ENCODE measurements at places on chromosomes 7 and 10.
A peak's percentile ranks its signal among the peaks of the same experiment; 100 is the strongest.

DNA sequence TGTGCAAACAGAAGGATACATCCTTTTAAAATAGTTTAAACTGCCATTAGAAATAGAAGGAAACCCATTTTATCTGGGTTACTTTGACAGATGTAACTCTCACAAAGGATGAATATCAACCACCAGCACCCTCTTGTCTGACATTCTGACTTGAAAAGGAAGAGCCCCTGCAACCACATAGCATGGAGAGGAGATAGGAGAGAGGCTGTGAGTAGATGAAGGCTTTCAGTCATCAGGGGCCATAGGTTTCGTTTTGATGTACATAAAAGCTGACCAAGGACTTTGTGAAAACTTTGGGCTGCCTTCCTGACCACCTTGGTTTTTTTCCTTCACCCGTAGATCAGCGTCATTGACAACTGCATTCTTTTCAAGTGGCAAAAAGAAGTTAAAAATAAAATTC is 211.6 kb upstream of the PRPS1L1 start:
- DNase-seq: no peak

DNA sequence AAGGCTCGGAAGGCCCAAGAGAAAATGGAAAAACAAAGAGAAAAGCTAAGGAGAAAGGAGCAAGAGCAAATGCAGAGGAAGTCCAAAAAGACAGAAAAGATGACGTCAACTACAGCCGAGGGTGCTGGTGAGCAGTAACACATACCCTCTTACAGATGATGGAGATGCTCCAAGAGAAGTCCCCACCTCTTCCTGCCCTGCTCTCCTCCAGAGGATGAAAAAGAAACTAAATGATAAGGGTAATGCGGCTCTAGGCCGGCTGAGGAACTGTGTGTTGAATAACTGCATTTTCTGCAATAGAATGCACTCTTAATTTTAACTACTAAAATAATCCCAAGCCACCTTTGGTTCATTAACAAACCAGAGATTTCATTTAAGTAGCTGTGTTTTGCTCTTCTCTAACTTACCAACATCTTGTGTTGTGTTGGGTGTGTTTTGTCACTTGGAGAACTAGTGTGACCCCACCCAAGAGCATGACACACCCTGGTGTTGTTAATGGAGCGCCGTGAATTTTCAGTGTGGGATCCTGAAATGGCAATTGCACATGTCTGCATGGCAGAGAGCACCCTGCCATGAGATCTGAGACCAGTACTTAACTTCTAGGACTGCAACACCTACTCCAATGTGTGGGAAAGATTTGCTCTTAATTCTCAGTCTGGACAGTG is 34.0 kb downstream of the PON1 start:
- no peak for DNase-seq

DNA sequence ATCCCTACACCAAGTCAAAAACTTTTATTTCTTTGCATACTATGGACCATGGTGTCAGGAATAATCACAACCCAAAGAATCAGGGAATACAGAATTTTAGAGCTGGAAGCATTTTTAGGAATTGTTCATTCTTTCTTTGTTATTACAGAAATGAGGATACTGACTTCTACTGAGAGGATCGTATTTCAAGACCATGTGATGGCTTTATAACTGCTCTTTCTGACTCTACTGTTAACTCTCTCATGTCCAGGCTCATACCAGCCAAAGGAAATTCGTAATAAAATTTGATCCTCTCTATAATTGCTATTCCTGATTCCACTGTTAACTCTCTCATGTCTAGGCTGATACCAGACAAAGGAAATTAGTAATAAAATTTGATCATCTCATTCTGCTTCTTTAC is 1050.9 kb upstream of the C7orf33 start:
- DNase-seq: no peak

GRCh38 chr10:30527623-30528428 is 93.8 kb downstream of the MAP3K8 start:
- no peak for DNase-seq

GRCh38 chr10:71622154-71622526 is 97.4 kb downstream of the C10orf105 start:
- no peak for DNase-seq

DNA sequence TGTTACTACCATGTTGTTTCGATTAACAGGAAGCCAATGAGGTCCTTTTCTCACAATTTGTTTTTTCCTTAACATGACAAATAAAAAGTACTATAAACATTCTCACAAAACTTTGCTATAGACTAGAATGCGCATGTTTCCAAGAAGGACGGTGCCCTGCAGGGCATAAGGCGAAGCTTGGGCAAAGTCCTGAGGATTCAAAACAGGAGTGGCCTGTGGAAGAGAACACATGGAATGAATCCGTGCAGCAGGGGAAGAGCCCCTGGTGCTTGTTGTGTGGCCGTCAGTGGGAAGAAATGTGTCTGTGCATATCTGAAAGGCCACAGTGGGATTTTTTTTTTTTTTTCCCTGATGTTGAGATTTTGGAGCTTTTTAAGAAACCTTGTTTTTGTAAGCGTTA is 67.6 kb downstream of the ITGA8 start:
- no peak for DNase-seq

- DNase-seq: no peak
Observed at GRCh38 chr10:22481687-22482539, 136.6 kb downstream of the SPAG6 start.

DNA sequence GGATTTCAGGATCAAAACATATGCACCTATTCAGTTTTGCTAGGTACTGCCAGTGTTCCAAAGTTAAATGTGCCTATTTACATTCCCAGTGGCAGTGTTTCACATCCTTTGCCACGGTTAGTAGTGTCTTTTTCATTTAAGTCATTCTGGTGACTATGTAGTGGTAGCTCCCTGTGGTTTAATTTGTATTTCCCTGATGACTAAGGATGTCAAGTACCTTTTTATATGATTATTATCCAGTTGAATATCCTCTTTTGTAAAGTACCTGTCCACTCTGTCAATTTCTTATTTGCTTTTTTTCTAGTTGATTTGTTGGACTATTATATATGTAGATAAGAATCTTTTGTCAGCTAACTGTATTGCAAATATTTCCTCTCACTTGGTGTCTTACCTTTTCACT is 45.1 kb downstream of the TMEM60 start:
- DNase-seq: no peak

DNA sequence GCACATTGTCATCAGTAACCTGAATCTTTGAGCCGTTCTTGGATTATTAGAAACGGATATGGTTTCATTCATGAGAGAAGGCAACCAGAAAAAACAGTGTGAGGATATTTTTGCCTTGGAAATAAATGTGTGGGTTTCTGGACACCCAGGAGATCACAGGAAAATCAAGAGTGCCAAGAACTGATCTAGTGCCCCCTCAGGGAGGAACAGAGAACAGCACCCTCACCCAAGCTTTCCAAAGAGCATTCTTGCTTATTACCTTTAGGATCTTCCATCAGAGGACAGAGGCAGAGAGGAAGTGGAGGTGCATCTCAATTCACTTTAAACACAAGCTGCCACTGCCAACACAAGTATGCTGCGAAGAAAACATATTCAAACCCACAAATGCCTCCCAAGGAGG is 851.5 kb upstream of the COBL start:
- no peak for DNase-seq

- DNase-seq: no peak
Observed at GRCh38 chr7:27170426-27171324, 3.4 kb downstream of the HOXA10 start.

GRCh38 chr7:32453341-32454011 is 36.7 kb downstream of the LSM5 start:
- no peak for DNase-seq

DNA sequence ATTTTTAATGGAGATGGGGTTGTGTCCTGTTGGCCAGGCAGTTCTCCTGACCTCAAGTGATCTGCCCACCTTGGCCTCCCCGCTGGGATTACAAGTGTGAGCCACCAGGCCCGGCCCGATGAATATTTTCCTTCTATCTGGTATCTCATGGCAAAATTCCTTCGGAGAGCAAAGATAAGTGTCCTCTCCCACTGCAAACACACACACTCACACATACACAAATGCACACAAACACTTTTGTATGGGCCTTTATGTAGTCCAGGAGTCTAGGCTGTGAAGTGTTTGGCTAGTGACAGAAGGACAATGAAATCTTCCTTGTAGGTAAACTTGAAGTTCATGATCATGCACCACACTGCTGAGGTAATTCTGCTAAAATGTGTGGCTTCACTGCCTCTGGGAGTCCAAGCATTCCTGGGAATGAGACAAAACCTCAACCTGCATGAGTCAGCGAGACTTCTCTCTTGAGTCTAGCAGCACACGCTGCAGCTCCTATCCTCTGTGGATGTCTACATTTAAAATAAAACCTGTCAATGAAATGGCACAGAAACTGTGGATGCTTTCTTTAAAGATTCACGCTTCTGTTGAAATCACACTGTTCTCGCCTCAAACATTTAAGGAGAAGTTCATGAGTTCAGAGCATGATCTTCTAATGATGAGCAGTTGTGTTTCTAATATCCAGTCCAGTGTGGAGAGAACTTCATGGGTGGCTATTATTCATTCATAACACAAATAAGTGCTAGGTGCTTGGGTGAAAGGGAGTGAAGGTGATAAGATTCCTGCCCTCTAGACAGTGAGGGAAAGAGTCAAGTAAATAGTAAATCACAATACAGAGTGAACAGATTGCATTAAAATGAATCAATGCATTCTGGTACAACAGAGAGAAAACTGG is 96.5 kb downstream of the NRP1 start:
- no peak for DNase-seq

GRCh38 chr10:59575269-59575668 is 134.4 kb downstream of the SLC16A9 start:
- no peak for DNase-seq

- no peak for DNase-seq
Observed at GRCh38 chr10:110524179-110524858, 26.6 kb downstream of the DUSP5 start.

DNA sequence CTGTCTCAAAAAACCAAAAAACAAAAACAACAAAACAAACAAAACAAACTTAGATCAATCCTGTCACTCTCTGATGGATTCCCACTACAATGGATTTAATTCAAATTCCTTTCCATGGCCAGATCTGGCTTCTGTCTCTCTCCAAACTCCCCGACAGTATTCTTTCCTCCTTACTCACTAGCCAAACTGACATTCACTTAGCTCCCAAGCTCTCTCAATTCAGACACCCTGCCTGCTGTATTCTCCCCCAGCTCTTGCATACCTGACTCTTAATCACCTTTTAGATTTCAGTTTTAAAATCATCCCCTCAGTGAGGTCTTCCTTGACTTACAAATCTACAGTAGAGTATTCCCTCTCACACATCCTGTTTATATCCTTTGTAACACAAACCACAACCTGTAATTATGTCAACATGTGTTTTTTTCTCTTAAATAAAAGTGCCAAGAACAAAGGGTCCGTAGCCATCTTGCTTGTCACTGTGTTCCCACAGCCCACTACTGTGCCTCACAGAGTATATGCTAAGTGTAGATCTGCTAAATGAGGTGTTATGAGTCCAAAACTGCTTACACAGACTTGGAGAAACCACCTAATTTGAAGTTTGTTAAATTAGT is 14.4 kb downstream of the HERPUD2 start:
- DNase-seq: no peak

DNA sequence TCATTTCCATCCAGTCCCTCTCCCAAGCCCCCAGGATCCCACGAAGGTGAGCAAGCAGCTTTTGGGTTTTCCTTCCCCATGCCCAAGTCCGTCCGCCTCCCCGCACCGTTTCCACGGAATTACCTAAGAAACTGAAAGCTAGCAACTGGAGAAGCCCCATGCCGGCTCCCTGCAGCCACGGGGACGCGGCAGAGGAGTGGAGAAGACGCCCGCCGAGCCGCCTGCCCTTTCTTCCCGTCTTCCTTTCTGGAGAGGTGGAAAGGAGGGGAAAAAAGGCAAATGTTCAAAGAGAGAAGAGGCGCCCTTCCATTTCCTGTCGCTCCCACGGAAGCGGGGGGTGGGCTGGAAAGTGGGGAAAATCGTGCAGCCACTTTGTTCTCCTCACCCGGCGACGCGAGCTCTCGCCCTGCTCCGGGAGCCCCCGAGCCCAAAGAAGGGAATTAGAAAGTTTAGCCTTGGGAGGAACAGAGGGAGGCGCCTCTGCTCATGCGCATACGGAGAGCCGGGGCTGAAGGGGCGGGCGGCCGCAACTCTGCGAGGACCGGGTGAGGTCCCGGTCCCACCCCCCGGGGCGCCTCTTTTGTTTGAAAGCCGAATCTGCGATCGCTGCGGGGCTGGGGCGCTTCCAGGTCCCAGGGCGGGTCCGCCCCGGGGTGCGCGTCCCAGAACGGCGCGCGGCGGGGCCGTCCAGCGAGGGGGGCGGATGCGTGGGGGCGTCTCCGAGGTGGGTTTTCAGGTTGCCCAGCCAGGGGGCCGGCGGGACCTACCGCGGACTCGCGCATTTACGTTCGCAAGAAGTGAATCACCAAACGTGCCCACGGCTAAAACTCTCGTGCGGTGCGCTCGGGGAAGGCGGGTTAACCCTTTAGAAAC is at the start of gene LAMB1:
Gene LAMB1, minus strand, starts transcription at position 436 of the 873 bp plus-strand sequence. Its CDS starts 276 bp downstream, at position 160.
- DNase-seq: peak; percentile 75

- no peak for DNase-seq
Observed at GRCh38 chr7:130148561-130148960, 56.6 kb downstream of the TMEM209 start.

- DNase-seq: no peak
Observed at GRCh38 chr7:30139836-30140384, 5.1 kb downstream of the MTURN start.

GRCh38 chr7:73740771-73741170 is 2.2 kb upstream of the ABHD11 start:
- no peak for DNase-seq

GRCh38 chr10:63627881-63628296 is 106.7 kb downstream of the REEP3 start:
- no peak for DNase-seq

GRCh38 chr7:20249920-20250319 is 32.7 kb upstream of the MACC1 start:
- DNase-seq: no peak

GRCh38 chr10:92662848-92663247 is 26.9 kb upstream of the HHEX start:
- no peak for DNase-seq

DNA sequence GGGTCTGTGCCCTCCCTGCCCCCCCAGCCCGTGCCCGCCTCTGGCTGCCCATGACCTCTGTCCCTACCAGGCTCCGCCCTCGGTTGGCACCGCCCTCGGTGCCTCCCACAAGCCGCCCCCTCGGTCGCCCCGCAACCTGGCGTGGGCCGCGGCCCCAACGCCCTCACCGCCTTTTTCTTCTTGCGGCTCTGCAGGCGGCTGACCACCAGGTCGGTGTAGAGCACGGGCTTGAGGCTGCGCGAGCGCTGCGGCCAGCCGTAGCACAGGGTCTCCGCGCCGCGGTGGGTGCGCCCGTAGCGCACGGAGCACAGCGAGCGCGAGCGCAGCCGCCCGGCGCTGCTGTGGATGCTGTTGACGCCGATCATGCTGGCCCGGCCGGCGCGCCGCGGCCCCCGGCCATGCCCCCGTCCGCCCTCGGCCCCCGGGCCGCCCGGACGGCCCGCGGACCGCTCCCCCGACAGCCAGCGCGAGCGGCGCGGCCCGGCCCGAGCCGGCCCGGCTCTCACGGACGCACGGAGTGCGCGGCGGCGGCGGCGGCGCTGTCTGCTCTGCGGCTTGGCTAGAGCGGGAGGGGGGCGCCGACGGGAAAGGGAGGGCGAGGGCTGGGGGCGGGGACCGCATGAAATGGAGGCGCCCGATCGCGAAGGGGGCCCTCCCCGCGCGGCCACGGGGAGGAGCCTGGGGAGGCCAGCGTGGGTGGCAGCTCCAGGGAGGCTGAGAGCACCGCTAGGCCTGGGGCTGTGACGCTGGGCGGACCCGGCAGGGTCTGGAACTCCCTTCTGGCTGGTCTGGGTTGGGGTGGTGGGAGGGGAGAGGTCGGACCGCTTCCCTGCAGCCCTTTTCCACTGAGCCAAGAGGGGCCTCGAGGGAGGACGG is 9.6 kb downstream of the PSD start:
- DNase-seq: peak; percentile 72

- DNase-seq: no peak
Observed at GRCh38 chr7:40983111-40983510, 719.8 kb downstream of the INHBA start.
